NB4 (cell line): ENCODE measurements at places on chromosomes 3 and 15.
A peak's percentile ranks its signal among the peaks of the same experiment; 100 is the strongest.

- DNase-seq = no peak
These were observed 10.6 kb upstream of the P3H2 start for GRCh38 chr3:190131329-190131728.

GRCh38 chr15:51524376-51524775 is 98.2 kb downstream of the DMXL2 start:
- no peak for DNase-seq

- DNase-seq = no peak
These were observed 2.5 kb upstream of the FBN1 start for GRCh38 chr15:48647962-48648361.

DNA sequence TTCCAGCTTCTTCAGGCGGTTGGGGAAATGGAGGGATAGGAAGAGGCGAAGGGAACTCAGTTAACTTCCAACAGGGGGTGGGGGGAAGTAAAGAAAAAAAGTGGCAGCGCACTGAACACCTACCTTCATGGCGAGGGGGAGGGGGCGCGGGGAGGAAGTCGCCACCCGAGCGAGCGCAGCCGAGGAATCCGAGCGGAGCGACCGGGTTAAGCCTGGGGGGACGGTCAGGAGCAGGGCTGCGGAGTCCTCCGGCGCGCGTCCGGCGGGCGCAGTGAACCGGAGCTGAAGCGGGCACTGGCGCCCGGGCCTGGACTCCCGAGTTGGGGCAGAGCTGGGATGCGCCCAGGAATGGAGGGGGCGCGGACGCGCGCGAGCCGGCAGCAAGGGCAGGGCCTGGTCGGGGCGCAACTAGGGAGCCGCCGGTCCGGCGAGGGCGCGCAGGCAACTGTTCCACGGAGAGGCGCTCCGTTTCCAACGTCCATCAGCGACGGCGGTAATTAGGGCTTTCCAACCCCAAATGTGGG is at the start of gene WNT5A:
WNT5A (minus strand) TSS at position 450 of the 524 bp plus-strand sequence; CDS start at position 129, 321 bp downstream.
- DNase-seq = no peak

GRCh38 chr3:8157640-8158039 is 344.0 kb upstream of the LMCD1 start:
- no peak for DNase-seq

GRCh38 chr15:31178705-31179104 is 77.2 kb upstream of the TRPM1 start:
- no peak for DNase-seq

GRCh38 chr3:78765671-78766485 is 1001.9 kb downstream of the ROBO1 start:
- DNase-seq = no peak

DNA sequence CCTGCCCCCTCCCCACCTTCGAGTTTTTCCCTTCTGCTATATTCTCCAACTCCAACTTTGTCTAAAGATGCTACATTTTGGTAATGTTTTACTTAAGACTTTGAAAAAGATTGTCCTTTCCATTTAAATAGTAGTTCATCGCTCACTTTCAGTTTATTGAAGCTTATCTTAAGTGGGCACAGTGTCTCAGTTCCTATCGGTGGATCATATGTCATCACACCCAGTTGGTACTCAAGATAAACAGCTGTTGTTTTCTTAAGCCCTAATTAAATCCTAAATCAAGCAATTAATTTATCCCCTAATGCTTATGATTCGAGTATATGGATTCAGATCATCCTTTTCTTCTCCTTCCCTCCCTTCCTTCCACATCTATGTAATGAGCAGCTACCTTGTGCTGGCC is 210.7 kb downstream of the TLE3 start:
- DNase-seq = no peak

GRCh38 chr3:138367326-138367850 is 19.0 kb downstream of the MRAS start:
- no peak for DNase-seq

GRCh38 chr3:193897288-193897687 is 238.7 kb upstream of the HES1 start:
- DNase-seq = no peak

DNA sequence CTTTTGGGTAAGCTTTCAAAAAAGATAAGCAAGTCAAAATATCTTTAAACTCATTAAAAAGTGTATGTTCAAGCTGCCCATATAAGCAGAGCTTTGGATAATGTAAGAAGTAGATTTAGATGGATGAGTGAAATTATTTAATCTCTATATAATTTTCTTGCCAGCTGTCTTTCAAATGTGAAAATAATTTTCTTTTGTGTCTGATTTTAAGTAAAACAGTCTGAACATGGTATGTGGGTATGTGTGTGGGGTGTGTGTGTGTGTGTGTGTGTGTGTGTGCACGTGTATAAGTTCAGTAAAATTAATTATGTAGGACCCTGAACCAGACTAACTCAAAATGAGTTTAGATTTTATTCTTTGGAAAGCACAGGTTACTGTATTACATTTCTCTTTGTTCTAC is 155.2 kb upstream of the CGNL1 start:
- DNase-seq = no peak

GRCh38 chr3:197298945-197299854 is 788 bp upstream of the DLG1 start:
- peak; percentile 32 for DNase-seq

GRCh38 chr15:99137877-99138276 is 33.0 kb downstream of the SYNM start:
- DNase-seq = no peak

DNA sequence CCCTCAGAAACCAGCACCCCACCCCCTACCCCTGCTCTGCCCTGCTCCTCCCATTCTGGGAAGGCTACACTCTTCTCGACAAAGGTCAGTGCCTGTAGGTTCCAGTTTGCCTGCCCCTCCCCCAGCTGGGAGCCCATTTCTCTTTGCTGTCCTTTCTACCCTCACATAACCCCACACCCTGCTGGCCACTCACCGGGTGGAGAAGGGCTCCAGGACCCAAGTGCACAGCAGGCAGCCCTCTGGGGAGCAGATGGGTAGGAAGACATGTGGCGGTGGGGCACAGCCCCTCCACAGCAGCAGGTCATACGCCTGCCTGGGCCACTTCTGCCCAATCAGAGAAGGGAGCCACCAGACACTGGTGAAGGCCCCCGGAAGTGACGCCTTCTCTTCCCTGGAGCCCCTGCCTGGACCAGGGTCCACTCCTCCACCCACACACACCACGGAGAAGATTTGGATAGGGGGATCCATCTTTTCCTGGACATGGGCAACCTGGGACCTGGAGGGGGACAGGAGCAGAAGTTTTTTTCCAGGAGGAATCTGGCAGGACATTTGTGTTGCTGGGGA is at the start of gene THPO:
THPO (minus strand) TSS at position 326 of the 564 bp plus-strand sequence. CDS start 1,948 bp downstream, outside the sequence.
- peak; percentile 55 for DNase-seq

DNA sequence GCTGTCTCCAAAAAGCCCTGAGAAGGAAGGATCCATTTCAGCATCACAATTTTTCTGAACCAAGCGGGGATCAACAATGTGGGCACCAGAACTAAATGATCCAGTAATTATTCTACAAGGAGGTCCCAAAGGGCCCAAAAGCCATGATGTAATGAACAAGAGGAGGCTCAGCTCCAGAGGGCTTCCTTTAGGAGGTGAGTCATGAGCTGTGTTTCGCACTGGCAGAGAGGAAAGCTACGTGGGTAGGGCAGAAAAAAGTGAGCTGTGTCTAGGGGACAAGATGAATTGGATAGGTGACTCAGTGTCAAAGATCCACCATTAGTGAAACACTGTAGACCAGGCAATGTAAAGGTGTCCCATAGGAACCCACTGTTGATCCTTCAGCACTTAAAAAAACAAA is 113.4 kb downstream of the RORA start:
- no peak for DNase-seq

- peak; percentile 68 for DNase-seq
These were observed 170.2 kb upstream of the UMPS start for GRCh38 chr3:124559846-124560574.

DNA sequence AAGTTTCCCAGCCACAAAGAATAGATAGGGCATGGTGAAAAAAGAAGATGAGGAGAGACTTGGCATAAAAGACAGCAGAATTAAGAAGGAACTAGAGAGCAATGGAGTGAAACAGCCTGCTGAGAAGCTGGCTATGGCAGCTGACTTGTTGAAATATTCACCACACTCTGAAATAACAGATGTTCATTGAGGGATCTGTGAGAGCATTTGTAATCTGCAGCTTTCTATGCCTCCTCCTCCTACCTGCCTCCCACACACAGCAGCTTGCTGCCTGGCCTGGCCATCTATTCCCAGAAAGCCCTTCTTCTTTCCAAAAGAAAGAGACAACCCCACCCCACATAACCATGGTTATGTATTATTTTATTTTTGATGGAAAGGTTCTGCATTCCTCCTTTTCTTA is 303.9 kb downstream of the GAP43 start:
- DNase-seq = no peak

DNA sequence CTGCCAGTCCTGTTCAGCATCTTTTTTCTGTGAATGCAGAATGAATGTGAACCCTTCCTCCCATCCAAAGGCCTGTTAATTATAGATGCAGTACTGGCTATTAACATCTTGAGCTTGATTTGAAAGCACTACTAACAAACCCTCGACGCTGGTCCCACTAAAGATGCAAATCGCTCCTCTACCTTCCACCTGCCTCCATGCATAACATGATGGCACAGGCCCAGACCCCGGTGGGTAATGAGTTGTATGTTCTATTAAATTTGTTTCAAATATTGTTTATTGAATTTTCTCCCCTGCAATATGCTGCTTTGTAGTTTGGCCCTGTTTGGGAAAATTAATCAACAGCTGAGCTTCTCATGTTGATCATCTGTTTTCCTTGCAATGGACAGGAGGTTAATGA is 69.3 kb downstream of the RAB11A start:
- DNase-seq = no peak

DNA sequence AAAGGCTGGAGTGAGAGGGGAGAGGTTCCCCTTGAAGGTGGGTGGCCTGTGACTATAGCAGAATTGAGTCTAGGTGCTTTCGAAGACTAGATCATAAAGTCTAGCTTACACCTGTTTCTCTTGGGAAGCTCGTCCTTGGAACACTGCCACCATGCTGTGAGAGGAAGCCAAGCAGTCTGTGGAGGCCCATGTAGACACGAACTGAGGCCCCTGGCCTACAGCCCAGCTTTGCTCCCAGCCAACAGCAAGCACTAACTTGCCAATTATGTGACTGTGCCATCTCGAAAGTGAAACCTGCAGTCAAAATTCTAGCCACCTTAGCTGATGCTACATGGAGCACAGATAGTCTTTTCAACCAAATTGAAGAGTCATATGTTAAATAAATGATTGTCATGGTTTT is 190.5 kb upstream of the NECTIN3 start:
- DNase-seq = peak; percentile 18

- DNase-seq = no peak
These were observed 33.7 kb downstream of the ZBTB11 start for GRCh38 chr3:101643009-101643844.

DNA sequence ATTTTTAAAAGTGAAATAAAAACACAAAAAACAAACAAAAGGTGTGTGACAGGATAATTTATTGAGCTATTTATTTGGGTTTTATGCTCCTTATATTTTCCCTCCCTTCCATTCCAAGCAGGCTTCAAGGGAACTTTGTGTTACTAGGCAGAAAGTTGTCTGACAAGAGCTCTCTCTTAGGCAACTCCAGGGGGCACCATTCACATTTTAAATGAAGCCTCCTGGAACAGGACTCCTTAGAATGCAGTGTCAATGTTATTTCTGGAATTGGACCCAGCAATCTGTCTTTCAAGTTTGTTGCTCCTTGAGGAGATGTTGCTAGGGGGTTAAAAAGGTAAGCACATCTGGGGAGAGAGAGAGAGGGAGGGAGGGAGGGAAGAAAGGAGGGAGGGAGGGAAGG is 5.4 kb upstream of the RFX7 start:
- DNase-seq = peak; percentile 50

DNA sequence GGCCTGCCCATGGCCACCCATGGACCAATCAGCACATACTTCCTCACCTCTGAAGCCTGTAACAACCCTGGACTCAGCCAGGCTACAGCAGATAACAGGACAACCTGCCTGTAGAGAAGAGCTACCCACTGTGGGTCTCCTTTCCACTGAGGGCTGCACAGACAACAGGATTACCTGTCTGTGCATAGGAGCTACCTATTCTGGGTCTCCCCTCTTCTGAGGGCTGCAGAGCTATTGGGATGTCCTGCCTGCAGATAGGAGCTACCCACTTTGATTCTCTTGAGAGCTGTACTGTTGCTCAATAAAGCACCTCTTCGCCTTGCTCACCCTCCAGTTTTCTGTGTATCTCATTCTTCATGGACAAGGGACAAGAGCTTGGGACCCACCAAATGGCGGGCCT is 23.8 kb upstream of the CHST2 start:
- no peak for DNase-seq

- DNase-seq = no peak
These were observed 99.7 kb downstream of the VGLL4 start for GRCh38 chr3:11543948-11544387.

GRCh38 chr15:88894348-88894818 is 961 bp downstream of the HAPLN3 start:
- DNase-seq = peak; percentile 59

DNA sequence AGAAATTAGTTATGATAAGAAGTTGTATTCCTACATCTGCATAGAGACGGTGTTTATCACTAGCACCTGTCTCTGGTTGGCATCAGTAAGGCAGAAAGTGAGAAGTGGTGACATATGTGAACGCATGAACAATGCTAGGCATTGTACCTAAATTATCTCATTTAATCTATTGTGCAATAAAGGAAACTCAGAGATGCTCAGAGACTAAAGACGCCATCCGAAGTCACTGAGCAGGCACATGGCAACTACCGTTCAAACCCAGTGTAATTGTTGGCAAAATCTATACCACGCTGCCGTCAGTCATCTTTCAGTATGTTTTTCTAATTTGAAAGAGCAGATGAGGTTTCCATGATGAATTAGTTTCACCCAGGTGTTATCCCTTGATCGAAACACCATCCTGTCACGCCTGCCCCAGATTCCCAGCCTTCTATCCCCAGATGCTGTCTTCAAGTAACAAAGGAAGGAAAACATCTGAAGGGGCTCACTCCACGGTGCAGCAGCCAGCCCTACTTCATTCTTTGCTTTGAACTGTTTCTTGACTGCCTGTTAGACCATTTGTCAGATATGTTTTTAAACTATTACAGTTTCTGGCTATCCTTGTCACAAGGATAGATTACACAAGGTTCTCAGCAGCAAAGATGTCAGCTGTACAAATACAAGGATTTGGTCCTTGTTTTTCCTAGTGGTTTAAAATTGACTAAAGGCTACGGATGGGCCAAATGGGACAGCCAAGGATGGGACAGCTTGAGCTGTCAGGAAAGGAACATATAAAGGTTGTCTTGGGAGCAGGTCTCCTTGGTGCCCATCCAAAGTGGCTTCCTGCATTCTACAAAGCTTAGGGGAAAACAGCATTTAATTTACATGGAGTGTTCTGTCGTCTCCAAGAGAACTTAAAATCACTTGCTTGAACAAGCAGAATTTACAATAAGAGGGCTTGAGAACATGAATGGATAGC is 99.1 kb downstream of the TMEM108 start:
- no peak for DNase-seq

GRCh38 chr3:5572168-5572567 is 384.7 kb downstream of the EDEM1 start:
- DNase-seq = no peak

DNA sequence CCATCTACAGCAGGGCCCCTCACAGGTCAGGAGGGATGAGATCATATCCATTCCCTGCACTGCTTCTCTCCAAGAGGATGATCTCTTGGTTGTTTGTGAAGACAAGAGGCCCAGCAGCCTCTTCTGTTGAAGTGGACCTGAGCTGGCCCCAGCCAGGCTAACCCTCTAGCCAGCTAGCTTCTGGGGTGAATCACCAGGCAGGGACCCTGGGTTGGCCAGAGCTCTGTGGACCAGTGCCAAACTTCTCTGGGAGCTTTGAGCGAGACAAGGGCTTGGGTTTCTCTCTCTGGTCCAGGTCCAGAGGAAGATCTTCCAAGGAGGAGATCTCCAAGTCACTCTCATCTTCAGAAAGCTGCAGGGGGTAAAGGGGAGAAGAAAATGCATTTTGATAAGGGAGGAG is 52.7 kb downstream of the CLDN18 start:
- no peak for DNase-seq

- peak; percentile 75 for DNase-seq
These were observed 5.5 kb downstream of the CPNE4 start for GRCh38 chr3:132029182-132029902.
